ENCODE measurements at places on chromosomes 3 and 15.

- DNase-seq, result no peak
Observed at GRCh38 chr3:24240306-24240705, 254.3 kb downstream of the THRB start.

DNA sequence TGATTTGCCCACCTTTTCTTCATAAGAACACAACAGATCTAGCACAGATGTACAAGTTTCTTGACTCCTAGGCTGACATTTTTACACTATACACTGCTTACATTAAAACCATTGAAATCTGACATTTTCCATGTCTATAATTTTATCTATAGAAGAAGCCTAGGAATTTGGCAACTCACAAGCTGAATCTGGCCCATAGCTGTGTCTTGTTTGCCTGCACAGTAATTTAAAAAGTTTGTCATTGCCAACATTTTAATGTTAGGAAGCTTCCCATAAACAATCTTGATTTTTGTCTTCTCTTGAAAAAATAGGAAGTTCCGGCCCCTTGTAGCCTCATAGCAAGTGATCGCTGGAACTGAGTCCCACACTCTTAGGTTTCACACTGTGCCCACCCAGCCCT is 394.6 kb upstream of the AZI2 start:
- DNase-seq, result no peak

DNA sequence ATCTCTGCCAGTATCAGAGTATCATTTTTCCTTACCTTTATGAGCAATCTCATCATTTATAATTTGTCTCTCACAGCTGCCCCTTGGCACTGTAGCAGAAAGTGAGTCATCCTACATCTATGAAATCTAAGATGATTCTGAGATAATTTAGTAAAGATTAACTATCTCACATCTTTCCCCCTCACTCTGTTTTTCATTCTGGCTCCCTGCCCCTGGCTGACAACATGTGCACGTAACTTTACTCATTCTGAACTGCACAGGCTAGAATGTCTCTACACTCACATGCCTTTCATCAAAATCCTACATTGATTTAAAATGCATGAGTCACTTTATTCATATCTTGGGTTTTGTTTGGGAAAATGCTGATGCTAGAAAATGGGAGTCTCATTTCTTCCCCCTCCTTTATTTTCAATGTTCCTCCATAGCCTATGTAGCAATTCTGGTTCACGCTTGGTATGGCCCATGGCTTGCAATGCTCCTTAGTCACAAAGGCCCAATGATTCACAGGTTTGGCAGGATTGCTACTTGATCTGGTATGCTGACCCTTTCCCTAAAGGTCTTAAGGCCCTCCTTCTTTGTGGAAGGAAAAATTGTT is 838.5 kb downstream of the TUSC7 start:
- no peak for DNase-seq

- no peak for DNase-seq
Observed at GRCh38 chr3:23219117-23219516, 16.0 kb downstream of the UBE2E2 start.
